Memory B cell (primary cell): ENCODE measurements at places on chromosomes 13 and 19.
A peak's percentile ranks its signal among the peaks of the same experiment; 100 is the strongest.

- no peak for DNase-seq
These were observed 310.9 kb downstream of the ZNF536 start for GRCh38 chr19:30682999-30683536.

GRCh38 chr19:46678110-46678732 is 17.2 kb upstream of the DACT3 start:
- peak; percentile 53 for DNase-seq

- DNase-seq, result no peak
These were observed 10.6 kb downstream of the CALM3 start for GRCh38 chr19:46611776-46612175.

GRCh38 chr19:5091018-5091683 is 122.2 kb downstream of the KDM4B start:
- DNase-seq, result no peak

- DNase-seq, result no peak
These were observed 150.3 kb upstream of the TSHZ3 start for GRCh38 chr19:31499281-31500196.

- DNase-seq, result no peak
These were observed 2.8 kb upstream of the LMO7 start for GRCh38 chr13:75633285-75633684.

DNA sequence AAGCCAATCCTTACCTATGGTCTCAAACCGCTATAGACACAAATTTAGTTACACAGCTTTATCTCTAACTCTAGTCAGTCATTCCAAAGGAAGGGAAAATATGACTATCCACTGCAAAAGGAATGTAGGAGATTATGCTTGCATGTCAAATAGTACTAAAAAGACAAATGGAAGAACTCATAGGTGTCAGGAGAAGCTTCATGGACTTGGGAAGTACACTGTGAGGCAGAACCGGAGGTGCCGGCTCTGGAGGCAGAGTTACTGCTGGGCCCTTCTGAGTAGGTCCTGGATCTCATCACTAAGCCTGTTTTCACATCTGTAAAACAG is 97.5 kb downstream of the FOXO1 start:
- no peak for DNase-seq

GRCh38 chr19:41302624-41303351 is 7.2 kb upstream of the CCDC97 start:
- DNase-seq, result peak; percentile 66

DNA sequence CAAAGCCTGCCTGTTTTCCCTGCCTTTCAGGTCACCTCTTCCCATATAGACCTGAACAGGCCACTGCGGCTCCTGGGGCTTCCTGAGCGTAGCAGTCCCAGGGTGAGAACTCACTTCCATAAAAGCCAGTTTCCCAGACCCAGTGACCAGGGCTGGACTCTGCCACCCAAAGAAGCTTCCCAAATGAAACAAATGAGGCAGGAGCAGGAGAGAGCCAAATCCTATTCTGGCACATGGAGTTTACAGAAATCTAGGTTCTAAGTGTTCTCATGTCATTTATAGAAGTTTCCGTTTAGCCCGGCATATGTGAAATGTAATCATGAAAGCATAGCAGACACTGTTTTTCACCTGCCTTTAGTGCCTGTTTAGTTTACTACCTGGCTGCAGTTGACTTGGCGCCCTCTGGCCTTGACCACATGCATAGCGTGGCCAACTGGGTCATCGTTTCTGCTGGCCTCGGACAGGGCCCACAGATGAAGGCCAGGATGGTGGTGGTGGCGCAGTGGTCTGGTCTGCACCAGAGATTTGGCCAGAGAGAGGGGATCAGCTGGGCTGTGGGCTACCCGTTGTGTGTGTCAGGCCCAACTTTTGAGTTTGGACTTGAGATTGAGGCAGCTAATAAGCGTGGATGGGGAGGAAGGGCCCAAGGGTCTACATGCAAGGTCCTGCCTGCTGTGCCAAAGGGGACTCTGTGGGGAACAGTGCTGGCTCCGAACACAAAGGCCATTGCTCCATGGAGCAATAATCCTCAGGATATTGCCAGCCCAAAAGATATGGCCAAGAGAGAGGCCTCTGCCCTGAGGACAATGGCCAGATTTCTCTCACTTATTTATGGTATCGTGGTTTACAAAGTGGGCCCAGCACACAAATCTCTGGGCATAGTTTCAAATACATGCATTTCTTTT is 43.3 kb downstream of the NFIX start:
- DNase-seq, result no peak

GRCh38 chr19:46615966-46616365 is 8.9 kb downstream of the PTGIR start:
- no peak for DNase-seq

DNA sequence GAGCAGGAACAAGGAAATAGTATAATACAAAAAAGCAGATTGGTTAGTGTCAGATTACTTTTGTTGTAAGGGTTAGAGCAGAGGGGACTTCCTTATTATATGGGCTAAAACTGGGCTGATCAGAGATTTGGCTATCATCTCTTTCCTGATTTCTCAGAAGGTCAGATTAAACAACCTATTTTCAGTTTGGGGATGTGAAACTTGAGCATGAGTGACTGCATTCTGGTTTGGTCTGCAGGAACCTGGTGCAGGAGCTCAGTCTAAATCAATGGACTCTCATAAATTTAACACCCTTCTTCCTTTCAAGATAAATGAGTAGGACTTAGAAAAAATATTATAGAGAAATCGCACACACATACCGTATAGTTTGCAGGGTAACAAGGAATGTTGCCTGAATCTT is 12.9 kb upstream of the RFXAP start:
- DNase-seq, result no peak

- DNase-seq, result peak; percentile 74
These were observed at the start of gene BCL3 for GRCh38 chr19:44748426-44749254. Gene BCL3, plus strand, starts transcription at chr19:44748708. Its CDS starts 83 bp downstream, at chr19:44748791.

- DNase-seq, result no peak
These were observed 1.7 kb downstream of the U2AF2 start for GRCh38 chr19:55656552-55656951.

- no peak for DNase-seq
These were observed 6.3 kb upstream of the BEST2 start for GRCh38 chr19:12745166-12745897.
